ENCODE measurements at places on chromosomes 12 and 14. TPM values are rescaled to one million over a fixed set of nuclear protein-coding genes. Genes with fewer than 3 reads are reported as not detected.
A peak's percentile ranks its signal among the peaks of the same experiment; 100 is the strongest.

Gene FAM90A1
- total RNA-seq, result not detected

DNA sequence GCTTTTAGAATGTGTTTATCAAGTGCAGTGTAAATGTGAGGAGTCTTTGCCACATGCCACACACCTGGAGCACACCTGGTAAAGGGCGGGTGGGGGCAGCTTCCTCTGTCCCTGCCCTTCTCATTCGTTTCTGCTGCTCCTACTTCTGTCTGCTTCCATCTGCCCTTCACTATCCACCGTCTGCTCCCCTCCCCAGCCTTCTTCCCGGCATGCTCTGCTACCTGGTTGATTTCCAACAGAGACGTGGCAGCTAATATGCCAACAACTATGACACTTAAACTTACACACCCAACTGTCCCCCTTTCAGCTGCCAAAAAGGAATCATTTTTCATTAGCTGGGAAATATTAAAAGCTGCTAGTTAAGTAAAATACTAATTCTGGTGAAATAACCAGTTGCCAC lies 9.1 kb upstream of the CARMIL3 start:
- no peak for DNase-seq

GRCh38 chr12:49689237-49689636 lies 18.0 kb downstream of the FMNL3 start:
- DNase-seq, result no peak

Gene DPY19L2
- total RNA-seq, result 11.6 TPM

GRCh38 chr14:105882626-105883025 lies 356.2 kb downstream of the TMEM121 start:
- no peak for DNase-seq

DNA sequence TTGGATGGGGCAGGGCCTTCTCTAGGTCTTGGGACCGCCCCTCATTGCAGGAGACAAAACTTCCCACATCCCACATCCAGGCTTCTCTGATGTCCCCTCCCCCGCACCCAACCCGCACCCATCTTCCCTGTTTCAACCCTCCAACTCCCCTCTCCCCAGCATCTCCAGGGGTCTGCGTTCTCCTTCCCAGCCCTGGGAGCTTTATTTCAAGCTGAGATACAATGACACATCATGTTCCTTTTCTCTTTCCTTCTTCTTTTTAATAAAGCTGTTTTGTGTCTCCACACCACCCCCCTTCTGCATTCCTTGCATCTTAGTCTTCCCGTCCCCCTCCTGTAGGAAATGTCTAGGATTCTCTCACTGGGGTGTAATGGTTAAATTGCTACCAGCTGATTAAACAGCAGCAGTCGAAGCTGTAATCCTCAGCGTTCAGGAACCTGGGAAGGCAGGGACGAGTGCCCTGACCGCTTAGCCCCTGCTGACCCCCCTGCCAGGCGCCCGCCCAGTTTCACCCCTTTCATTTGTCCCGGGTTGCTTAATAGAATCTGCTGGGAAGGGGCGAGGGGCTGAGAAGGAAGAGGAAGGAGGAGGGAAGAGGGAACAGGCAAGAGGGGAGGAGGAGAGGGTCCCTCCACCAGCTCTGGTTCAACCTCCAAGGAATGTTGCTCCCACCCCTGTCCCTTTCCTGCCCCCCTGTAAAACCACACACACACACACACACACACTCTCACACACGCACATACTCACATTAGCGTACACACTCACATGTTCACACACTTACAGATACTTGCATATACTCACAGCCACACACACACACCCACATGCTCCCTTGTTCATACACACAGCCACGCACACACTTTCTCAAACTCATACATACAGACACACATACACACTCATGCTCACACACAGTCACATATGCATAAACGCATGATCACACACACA lies 104.5 kb upstream of the MED13L start:
- peak; percentile 62 for DNase-seq

DNA sequence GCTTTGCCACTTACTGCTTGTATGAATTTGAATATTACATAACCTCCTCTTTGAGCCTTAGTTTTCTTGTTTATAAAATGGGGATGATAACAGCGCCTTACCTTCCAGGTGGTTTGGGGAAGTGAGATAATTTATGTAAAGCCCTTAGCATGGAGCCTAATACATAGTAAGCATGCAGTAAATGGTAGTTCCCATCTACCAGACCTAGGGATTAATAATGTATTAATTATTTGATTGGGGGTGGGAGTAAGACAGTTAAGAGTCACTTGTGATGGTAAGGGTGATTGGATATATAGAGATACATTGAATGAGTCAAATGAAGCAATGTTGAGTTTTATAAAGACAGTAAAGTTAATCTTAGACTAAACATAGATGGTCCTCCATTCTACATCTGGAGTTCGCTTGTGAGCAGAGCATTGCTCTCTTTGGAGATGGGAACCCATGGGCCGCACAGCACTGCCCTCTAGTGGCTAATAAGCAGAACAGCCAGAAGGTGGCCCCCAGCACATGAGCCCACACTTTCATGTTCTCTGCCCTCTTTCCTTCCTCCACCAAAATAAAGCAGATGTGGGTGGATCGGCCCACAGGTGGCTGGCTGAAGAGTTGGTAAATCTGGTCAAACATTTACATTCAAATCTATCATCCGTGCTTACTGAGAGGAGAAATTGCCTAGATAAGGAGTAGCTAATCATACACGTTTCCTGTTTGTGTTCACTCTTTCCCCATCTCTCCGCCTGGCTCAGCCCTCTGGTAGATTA lies 26.5 kb upstream of the TAMALIN start:
- peak; percentile 80 for DNase-seq

DNA sequence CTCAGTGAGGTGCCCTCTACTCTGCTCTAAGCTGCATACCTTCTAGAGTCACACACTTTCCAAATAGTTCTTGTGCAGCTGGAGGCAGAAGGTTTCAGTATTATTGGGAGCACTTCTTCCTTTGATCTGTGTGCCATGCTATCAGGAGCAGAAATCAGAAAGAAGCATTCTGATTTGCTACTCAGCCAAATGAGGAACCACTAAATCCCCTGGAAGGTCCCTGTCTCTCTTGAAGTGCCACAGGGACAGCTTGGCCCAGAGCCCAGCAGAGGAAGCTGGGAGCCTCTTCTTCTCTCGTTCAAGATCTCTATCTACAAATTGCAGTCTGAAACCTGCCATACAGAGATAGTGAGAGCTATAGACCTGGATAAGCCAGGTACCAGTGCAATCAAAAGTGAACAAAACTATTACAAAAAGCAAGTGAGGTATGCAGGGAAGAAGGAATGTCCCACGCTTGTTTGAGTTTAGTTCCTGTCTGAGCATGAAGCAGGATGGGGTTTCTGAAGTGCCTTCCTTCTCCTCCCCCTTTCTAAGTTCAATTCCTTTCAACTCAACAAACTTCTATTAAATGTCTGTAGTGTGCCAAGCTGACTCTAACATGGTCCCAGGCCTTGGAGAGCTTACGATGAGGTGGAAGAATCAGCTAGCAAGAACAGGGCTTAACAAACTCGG lies 100.9 kb upstream of the PARP11 start:
- no peak for DNase-seq

DNA sequence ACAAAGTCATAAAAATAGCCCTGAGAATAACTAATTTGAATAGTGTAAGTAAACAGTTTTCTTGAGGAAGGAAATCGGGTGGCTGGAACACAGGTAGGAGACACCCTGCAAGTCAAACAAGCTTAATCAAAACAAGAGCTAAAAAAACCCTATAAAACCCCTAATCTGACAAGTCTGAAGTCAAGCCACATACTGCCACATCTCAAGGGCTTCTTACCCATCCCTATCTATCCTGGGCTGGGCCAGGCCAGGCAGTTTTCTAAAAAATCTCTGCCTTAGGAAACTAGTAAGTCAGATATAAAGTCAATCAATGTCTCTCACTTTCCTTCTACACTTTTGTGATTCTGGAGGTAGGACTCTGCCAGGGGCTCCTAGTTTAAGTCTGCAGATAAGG lies 15.3 kb downstream of the UBE2N start:
- DNase-seq, result no peak

GRCh38 chr12:88253371-88253978 lies 111.4 kb downstream of the TMTC3 start:
- no peak for DNase-seq

Gene AKAP3
- total RNA-seq, result 3.5 TPM

- DNase-seq, result peak; percentile 10
These were observed 8.6 kb upstream of the SNAPC1 start for GRCh38 chr14:61753631-61754030.

GRCh38 chr12:97168804-97169203 lies 261.7 kb downstream of the NEDD1 start:
- no peak for DNase-seq

GRCh38 chr12:52759218-52759617 lies 17.9 kb downstream of the KRT76 start:
- no peak for DNase-seq

Gene RPS6KL1
- 1.2 TPM for total RNA-seq

GRCh38 chr12:105451211-105451610 lies 120.7 kb downstream of the C12orf75 start:
- DNase-seq, result no peak

DNA sequence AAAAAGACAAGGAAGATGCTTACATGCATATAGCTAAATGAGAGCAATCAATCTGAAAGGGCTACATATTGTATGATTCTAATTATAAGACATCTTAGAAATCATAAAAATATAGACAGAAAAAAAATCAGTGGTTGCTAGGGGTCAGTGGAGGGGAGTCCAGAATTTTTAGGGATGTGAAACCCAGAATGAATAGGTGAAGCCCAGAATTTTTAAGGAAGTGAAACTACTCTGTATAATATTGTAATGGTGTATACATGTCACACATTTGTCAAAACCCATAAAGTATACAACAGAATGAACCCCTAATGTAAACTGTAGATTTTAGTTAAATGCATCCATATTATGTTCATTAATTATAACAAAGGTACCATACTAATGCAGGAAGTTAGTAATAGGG lies 713.2 kb downstream of the FLRT2 start:
- no peak for DNase-seq

DNA sequence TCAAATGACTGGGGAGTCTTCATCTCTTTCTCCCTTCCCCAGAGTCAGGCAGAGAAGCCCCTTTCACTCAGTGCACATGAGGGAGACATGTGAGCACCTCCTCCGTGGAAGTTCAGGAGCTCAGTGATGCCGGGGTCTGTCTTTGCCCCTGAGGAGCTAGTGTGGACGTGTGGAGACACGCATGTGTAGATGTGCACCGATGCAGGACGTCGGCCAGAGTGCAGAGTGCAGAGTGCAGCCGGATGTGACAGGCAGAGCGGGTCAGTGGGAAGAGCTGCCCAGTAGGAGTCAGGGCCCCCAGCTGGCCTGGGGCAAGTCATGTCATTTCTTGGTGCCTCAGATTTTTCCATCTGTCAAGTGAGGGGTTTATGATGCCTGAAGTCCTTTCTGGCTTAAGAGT lies 20.7 kb downstream of the TSPAN9 start:
- DNase-seq, result no peak

DNA sequence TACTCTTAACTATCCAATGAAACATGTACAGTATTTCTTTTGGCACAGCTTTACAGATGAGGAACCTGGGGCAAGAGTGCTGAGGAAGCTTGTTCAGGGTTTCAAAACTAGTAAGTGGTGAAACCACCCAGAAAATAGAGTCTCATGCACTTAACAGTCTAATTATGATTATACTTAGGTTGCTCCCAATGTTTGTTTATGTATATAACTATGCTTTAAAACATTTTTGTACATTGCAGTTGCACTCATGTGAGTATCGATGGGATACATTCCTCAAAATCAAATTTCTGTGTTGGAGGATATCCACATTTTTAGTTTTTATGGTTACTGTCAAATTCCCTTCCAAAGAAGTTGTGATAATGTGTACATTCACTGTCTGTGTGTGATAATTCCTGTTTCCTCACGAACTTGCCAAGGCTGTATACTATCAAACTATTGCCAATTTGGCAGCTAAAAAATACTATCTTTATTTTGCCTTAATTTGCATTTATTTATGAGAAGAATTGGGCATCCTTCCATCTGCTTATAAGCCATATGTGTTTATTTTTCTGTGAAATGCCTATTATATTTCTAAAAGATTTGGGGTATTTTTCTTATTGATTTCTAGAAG lies 143.9 kb upstream of the SSTR1 start:
- no peak for DNase-seq

- DNase-seq, result no peak
These were observed 231.3 kb downstream of the MON2 start for GRCh38 chr12:62697893-62698292.

GRCh38 chr14:74973003-74973653 lies 17.7 kb upstream of the PGF start:
- DNase-seq, result no peak

Gene SERPINA12
- total RNA-seq, result 0.60 TPM

GRCh38 chr14:105201156-105201924 lies 20.2 kb upstream of the NUDT14 start:
- DNase-seq, result no peak

DNA sequence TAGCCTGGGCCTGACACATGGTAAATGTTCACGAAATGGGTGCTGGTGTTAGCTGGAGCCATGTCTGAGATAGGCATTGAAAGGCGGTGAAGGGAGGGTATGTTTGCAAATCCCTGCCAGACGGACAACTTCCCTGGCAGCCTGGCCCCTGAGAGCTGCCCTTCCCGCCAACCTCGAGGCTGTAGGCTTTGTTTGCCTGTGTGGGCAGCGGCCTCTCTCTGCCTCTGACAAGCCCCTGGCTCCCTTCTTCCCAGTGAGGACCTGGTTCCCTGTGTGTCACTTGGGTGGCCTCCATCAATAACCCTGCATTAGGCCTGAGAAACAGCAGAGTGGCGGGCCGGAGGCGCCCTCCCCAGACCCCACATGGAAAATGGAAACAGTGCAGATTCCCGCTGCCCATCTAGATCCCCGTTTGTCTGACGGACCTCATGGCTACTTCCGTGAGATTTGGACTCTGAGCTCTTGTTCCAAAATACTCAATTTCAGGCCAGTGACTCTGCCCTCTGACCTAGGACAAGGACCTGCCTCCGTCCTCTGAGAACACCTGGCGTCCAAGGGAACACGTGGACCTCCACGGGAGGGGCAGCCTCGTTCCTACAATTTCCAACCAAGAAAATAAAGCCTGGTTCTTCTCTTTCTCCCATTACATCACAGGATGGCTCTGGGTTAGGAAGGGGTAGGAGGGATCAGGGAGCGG lies 325.5 kb downstream of the DPF3 start:
- DNase-seq, result no peak

GRCh38 chr12:76299536-76300296 lies 48.5 kb downstream of the BBS10 start:
- DNase-seq, result peak; percentile 23

DNA sequence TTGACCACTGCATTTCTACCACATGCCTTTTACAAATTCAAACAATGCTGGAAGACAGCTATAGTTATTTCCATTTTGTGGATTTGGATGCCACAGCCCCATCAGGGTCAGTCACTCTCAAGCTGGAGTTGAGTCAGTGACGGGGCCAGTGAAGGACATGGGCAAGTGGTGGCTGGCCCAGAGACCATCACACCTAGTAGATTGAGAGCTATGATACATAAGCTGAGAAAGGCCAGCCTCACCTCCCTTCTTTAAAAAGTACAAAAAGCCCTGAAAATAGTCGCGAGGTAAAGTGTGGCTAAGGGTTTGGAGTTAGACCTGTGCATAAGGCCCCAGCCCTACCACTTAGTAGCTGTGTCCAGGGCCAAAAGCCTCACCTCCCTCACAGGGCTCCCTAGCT lies 4.1 kb downstream of the KCTD10 start:
- no peak for DNase-seq
